ENCODE measurements at places on chromosomes 7 and 10.

GRCh38 chr7:31033674-31034300 lies 18.3 kb upstream of the ADCYAP1R1 start:
- H3K4me1 ChIP-seq, result no peaks in the 10 kb centered on the region
- H3K4me3 ChIP-seq, result no peak overlapping the region
- no peaks in the 10 kb centered on the region for H3K36me3 ChIP-seq
- no peak for DNase-seq
- H3K27ac ChIP-seq, result no peak overlapping the region

GRCh38 chr10:88361494-88361893 lies 221.6 kb downstream of the RNLS start:
- H3K27ac ChIP-seq, result no peak overlapping the region
- no peaks in the 10 kb centered on the region for H3K27me3 ChIP-seq
- no peaks in the 10 kb centered on the region for H3K4me1 ChIP-seq
- no peak overlapping the region for H3K4me3 ChIP-seq
- H3K36me3 ChIP-seq, result no peaks in the 10 kb centered on the region

DNA sequence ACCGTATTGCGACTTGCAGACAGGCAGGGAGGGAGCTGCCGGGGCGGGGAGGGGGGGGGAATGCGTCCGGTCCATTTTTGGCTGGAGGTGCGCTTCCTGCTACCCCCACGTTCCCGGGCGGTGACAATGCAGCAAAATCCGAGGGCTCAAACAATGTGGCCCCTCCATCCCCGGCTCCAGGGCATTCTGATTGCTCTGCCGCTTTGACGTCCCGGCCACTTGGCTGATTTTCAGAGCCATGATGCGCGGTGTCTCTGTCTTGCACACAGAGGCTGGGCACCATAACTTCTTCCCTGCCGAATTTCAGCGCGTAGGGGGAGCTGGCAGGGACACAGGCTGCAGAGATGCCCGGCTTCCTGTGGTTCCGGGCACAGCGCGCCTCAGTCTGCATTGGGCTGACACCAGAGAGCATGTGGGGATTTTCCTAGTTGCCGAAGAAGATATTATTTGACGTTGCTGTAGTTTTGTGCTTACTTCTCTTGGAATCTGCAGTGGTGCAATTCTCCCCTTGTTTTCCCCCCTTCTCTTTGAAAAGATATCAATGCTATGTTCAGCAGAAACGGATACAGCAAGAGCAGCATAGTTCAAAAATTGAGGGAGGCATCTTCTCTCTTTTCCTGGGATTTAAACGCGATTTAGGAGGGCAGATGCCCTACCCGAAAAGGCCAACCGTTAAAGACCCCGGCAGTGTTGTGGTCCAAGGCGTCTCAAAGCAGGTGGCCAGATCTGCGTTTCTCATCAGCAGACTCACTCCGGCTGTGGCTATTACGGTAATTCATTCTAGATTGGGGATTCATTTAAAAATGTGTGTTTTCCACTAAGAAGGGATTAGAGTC lies 1.4 kb downstream of the HECW1 start:
- no peaks in the 10 kb centered on the region for H3K36me3 ChIP-seq
- no peak overlapping the region for H3K4me3 ChIP-seq
- DNase-seq, result no peak
- H3K27me3 ChIP-seq, result peaks cover 52% of the 10 kb centered on the region
- H3K27ac ChIP-seq, result no peak overlapping the region

DNA sequence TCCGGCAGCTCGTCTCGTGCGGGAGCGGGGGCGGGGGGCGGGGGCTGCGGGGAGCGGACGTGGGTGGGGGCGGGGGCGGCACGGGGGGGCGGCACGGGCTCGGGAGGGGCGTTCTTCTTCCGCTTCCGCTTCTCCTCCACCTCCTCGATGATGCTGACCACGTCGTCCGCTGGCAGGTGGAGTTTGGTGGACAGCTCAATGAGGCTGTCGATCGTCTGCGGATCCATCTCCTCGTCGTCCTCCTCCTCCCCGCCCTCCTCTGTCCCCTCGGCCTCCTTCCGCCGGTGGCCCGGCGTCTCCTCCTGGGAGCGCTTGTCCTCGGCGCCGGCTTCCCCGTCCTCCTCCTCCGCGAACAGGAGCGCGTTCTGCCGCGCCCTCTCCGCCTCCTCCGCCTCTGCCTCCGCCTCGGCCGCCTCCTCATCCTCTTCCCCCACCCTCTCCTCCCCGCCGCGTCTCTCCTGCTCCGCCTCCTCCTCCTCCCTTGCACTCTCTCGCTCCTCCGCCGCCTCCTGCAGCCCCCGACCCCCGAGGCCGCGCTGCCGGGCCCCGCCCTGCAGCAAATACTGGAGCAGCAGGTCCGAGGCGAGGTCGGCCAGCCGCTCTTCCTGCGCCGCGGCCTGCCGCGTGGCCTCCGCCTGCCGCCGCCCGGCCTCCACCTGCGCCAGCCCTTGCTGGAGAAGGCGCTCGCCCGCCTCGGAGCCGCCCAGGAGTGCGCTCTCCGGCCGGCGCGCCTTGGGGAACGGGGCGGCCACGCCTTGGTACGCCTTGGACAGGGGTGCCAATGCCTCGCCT lies 1.9 kb downstream of the VGF start:
- H3K4me1 ChIP-seq, result peaks cover 33% of the 10 kb centered on the region
- H3K36me3 ChIP-seq, result peaks cover 8% of the 10 kb centered on the region
- no peak overlapping the region for H3K27ac ChIP-seq
- peak overlapping the region; percentile 82 for H3K4me3 ChIP-seq
- DNase-seq, result peak; percentile 25

GRCh38 chr10:103802637-103803353 lies 52.6 kb downstream of the SH3PXD2A start:
- DNase-seq, result no peak
- peaks cover 6% of the 10 kb centered on the region for H3K4me1 ChIP-seq
- H3K4me3 ChIP-seq, result no peak overlapping the region
- H3K36me3 ChIP-seq, result no peaks in the 10 kb centered on the region
- no peak overlapping the region for H3K27ac ChIP-seq

- no peaks in the 10 kb centered on the region for H3K4me1 ChIP-seq
- no peaks in the 10 kb centered on the region for H3K36me3 ChIP-seq
- DNase-seq, result no peak
- H3K27ac ChIP-seq, result no peak overlapping the region
- no peaks in the 10 kb centered on the region for H3K27me3 ChIP-seq
- no peak overlapping the region for H3K4me3 ChIP-seq
These were observed 39.3 kb upstream of the NEBL start for GRCh38 chr10:20936396-20936795.

GRCh38 chr7:45912972-45913371 lies 8.1 kb downstream of the IGFBP3 start:
- no peak overlapping the region for H3K4me3 ChIP-seq
- no peak overlapping the region for H3K27ac ChIP-seq
- DNase-seq, result no peak
- peaks cover 36% of the 10 kb centered on the region for H3K27me3 ChIP-seq

DNA sequence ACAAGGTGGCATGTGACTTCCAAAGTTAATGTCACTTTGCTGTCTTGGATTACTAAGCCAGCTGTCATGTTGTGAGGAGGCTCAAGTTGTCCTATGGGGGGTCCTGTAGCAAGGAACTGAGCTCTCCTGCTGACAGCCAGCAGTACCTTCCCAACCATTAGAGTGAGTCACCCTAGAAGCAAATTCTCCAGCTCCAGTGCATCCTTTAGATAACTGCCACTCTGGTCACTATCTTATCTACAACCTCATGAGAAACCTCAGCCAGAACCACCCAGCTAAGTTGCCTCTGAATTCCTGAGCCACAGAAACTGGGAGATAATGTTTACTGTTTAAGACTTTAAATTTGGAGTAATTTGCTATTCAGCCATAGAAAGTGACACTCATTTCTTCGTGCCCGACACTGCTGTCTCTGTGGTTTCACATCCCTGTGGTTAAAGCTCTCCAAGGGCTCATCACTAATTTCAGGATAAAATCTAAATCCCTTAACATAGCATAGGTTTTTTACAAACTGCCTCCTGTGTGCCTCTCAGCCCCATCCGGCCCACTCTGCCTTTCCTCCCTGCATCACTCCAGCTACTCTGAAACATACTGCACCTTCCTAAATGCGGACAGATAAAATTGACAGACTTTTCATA lies 83.5 kb downstream of the PRR15 start:
- no peaks in the 10 kb centered on the region for H3K27me3 ChIP-seq
- H3K4me1 ChIP-seq, result no peaks in the 10 kb centered on the region
- H3K36me3 ChIP-seq, result no peaks in the 10 kb centered on the region

- peaks cover 14% of the 10 kb centered on the region for H3K27me3 ChIP-seq
- H3K36me3 ChIP-seq, result no peaks in the 10 kb centered on the region
- DNase-seq, result no peak
- H3K4me1 ChIP-seq, result no peaks in the 10 kb centered on the region
- H3K27ac ChIP-seq, result no peak overlapping the region
These were observed 31.1 kb downstream of the SLC26A4 start for GRCh38 chr7:107691716-107692115.

GRCh38 chr7:102211590-102212550 lies 74.8 kb upstream of the SH2B2 start:
- no peak overlapping the region for H3K4me3 ChIP-seq
- H3K36me3 ChIP-seq, result peaks cover 40% of the 10 kb centered on the region
- H3K27ac ChIP-seq, result peak overlapping the region; percentile 82
- H3K4me1 ChIP-seq, result peaks cover 17% of the 10 kb centered on the region
- DNase-seq, result peak; percentile 38
- H3K27me3 ChIP-seq, result no peaks in the 10 kb centered on the region

GRCh38 chr10:118682533-118682932 lies 72.2 kb downstream of the CACUL1 start:
- no peaks in the 10 kb centered on the region for H3K27me3 ChIP-seq
- H3K36me3 ChIP-seq, result peaks cover 59% of the 10 kb centered on the region
- H3K4me1 ChIP-seq, result no peaks in the 10 kb centered on the region
- no peak overlapping the region for H3K27ac ChIP-seq

DNA sequence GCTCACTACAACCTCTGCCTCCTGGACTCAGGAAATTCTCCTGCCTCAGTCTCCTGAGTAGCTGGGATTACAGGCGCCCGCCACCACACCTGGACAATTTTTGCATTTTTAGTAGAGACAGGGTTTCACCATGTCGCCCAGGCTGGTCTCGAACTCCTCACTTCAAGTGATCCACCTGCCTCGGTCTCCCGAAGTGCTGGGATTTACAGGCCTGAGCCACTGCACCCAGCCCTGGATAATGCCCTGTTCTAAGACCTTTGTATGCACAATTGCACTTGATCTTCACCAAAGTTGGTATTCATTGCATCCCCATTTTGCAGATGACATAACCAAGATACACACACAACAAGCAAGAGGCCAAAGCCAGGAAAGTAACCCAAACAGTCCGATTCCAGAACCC lies 97.7 kb upstream of the CARD11 start:
- no peak for DNase-seq
- no peak overlapping the region for H3K4me3 ChIP-seq
- H3K27me3 ChIP-seq, result peaks cover 3% of the 10 kb centered on the region
- no peaks in the 10 kb centered on the region for H3K36me3 ChIP-seq
- H3K27ac ChIP-seq, result no peak overlapping the region
- H3K4me1 ChIP-seq, result peaks cover 4% of the 10 kb centered on the region

DNA sequence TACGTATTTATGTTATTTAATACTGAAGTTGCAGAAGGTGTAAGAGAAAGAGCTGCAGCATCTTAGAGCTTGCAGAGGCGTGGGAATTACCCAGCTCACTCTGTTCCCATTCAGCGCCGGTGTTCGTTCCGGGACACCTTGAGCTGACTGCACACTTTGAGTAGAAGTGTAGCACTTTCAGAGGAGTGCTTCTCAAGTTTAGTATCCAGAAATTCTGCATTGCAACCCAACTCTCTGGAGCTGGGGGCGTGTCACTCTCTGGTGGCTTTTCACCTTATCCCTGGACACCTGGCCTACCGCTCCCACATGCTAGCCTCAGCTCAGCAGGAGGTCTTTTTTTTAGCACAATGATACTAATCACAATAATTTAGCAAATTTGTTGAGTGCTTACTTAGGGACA lies 66.4 kb upstream of the SHH start:
- H3K4me3 ChIP-seq, result no peak overlapping the region
- H3K27me3 ChIP-seq, result peaks cover 2% of the 10 kb centered on the region
- H3K27ac ChIP-seq, result no peak overlapping the region
- DNase-seq, result no peak
- no peaks in the 10 kb centered on the region for H3K36me3 ChIP-seq

GRCh38 chr10:89129911-89130310 lies 77.2 kb downstream of the CH25H start:
- H3K27me3 ChIP-seq, result peaks cover 11% of the 10 kb centered on the region
- no peak overlapping the region for H3K27ac ChIP-seq
- H3K4me1 ChIP-seq, result no peaks in the 10 kb centered on the region
- H3K36me3 ChIP-seq, result no peaks in the 10 kb centered on the region
- H3K4me3 ChIP-seq, result no peak overlapping the region

DNA sequence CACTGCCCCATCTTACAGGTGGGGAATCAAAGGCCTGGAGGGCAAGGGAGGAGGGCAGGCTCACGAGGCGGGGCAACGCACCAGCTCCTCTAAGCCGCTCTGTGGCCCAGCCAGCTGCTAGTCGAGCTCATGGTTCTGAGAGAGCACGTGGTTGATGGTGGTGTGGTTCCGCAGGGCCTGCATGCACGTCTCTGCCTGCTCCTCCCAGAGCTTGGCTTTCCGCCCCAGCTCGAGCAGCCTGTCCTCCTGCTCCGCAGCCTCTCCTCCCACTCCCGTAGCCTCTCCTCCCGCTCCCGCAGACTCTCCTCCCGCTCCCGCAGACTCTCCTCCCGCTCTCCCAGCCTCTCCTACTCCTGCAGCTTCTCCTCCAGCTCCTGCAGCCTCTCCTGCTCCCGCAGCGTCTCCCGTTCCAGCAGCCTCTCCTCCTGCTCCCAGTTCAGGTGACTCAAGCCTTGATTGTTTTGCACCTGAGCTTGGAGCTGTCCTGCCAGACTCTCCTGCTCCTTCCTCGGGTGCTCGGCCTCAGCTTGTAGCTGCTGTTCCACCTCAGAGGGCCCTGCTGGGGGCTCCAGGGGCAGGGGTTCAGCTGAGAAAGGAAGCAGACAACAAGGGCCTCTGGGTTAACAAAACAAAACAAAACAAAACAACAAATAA lies 19.1 kb upstream of the MTPAP start:
- H3K4me3 ChIP-seq, result no peak overlapping the region
- no peaks in the 10 kb centered on the region for H3K36me3 ChIP-seq
- H3K27ac ChIP-seq, result no peak overlapping the region
- H3K27me3 ChIP-seq, result peaks cover 13% of the 10 kb centered on the region

- peak overlapping the region; percentile 13 for H3K27ac ChIP-seq
- peak overlapping the region; percentile 11 for H3K4me3 ChIP-seq
- H3K27me3 ChIP-seq, result no peaks in the 10 kb centered on the region
- DNase-seq, result no peak
These were observed 11.4 kb upstream of the CSGALNACT2 start for GRCh38 chr10:43126759-43127424.

DNA sequence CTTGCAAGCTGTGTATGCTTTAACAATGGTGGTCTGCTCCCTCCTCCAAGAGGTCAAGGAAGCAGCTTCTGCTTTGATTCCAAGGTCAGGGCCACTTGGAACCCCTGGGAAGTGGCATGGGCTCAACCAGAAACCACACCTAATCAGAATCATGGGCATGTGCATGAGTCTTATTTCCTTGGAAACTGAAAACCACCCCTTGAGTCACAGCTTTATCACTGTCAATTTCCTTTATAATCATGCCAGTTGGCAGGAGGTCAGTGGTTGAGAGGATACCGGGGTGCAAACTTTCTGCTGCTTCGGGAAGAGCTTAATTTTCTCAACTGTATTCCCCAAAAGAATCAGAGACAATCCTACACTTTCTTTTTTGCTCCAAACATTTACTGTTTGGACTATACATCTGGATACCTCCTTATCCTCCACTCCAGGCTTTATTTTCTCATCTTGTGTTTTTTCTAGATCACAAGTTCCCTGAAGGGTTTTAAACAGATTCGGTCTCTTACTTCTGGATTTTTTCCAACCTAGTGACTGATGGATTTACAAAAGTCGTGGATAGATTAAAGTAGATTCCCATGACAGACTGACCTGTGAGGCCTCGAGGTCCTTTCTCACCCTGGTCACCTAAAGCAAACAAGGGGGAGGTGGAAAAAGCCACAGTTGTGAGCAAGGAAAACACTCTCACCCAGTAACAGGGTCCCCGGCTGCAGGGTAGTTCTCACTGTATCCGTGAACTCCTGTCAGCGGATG lies 36.0 kb downstream of the COL17A1 start:
- peaks cover 8% of the 10 kb centered on the region for H3K27me3 ChIP-seq
- no peaks in the 10 kb centered on the region for H3K36me3 ChIP-seq
- no peak overlapping the region for H3K27ac ChIP-seq
